ENCODE measurements at places on chromosomes 16 and 17.

GRCh38 chr17:82272495-82273326, 789 bp downstream of the CSNK1D start:
- peak; percentile 65 for DNase-seq

DNA sequence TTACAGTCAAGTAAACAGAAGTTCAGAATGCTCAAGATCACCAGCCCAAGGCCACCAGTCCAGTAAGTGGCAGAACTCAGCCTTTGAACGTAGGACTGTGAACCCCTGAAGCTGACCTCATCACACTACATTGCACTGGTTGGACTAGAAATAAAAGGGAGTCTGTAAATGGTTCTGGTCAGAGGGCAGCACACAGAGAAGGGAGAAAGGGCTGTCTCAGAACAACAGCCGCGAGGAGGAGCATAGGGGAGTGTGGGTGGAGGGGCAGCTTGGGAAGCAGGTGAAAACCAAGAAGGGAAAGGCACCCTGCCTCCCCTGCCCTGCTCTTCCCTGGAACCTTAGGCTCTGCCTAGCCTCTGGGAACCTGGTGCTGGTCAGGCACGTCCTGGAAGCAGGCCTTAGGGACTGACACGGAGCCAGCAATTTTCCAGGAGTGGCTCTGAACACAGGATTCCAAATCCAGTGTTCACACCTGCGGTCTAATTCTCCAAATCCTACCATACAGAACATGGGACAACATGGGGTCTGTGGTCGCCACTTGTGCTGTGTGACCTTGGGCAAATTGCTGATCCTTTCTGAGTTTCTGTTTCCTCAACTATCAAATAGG, 7.0 kb downstream of the PDILT start:
- no peak for DNase-seq

DNA sequence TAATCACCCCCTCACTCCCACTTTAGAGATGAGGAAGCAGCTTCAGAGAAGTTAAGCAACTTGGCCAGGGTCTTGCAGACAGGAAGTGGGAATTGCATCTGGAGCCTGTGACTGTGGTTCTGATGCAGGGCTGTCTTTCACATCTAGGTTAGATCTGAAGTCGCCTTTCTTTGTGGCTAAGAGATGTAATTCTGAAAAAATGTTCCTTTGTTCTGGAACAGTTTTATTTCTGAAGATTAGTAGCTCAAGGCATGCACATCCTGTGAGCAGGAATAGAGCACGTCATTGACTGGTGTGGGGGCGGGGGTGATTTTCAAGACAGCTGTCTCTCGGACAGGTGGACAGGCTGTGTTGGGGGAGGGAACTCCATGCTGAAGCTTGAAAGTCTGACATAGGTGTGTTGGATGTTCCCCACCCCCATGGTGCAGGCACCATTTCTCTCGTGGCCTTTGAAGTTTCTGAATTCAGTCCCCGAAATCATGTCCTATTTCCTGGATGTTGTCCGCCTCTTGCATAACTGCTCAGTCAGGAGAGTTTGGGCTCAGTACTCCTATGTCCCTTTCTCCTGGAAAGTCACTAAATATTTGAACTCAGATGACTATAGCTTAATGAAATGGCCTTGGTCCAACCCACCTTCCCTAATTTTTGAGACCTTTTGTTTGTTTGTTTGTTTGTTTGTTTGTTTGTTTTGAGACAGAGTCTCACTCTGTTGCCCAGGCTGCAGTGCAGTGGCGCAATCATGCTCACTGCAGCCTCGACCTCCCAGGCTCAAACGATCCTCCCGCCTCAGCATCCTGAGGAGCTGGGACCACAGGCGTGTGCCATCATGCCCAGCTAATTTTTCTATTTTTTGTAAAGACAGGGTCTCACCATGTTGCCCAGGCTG, 21.0 kb upstream of the HERPUD1 start:
- no peak for DNase-seq

DNA sequence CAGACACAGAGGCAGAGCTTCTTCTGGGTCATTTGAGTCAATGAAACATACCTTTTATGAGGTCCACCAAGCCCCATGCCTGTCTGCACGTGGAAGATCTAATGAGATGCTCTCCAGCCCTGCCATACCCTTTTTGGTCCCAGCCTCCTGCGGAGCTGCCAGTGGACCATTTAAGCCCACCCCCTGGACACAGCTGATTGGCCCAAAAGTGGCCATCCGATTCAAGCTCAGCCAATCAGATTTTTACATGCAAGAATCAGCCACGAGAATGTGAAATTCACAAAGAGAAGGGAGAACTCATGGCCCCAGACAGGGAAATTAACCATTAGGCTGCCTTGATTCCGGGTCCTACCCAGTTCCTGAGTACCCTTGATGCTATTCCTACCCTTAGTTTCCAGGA, 231.0 kb upstream of the EEF2KMT start:
- no peak for DNase-seq

GRCh38 chr17:10824874-10825273, 13.0 kb downstream of the PIRT start:
- DNase-seq, result no peak

GRCh38 chr16:85711982-85712587, 23.3 kb upstream of the GINS2 start:
- no peak for DNase-seq

- peak; percentile 74 for DNase-seq
These were observed 51.3 kb downstream of the ZFP90 start for GRCh38 chr16:68590201-68590994.

DNA sequence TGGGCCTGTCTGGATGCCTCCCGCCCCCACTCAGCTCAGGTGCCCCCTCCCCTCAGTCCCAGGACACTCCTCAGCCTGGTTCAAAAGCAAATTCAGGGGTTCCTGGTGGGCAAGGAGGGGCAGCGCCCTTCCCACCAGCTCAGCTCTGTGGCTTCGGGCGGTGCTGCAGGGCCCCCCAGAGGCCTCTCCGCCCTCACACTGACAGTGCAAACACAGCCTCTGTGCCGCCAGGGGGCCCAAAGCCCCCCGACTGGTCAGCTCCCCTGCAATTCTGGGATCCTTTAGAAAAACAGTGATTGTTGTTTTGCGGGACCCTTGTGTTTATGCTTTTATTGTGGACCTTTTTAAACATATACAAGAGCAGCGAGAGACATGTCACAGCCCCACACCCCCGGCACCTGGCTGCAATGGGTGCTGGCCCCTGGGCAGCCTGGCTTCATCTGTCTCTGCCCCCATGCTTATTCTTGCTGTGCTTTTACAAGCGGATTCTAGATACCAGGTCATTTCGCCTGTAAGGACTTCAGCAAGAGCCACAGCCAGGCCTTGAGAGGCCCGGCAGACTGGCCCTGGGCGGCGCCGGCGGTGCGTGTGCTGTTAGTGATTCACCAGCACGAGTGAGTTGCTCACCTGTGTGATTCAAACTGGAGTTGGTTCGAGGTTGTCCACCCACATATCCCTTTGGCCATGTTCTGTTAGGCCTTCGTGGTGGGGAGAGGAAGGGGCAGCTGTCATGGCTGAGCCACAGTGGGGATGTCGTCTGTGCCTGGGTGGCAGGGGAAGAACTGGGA, 21.2 kb downstream of the ZNF469 start:
- no peak for DNase-seq

DNA sequence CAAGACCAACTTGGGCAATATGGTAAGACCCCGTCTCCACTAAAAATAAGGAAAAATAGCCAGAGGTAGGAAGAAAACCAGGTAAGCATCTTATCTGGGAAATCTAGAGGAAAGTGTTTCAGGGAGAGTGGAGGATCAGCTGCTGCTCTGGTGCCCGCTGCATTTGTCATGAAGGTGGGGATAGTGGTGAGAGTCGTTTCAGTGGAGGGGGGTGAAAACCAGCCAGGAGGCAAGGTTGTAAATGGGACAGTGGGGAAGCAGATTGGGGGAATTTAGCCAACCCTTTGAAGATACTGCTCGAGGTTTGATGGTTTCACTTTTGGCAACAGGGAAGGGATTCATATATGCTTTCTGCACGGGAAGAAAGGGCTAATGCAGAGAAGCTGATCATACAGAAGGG, 8.8 kb downstream of the DCTPP1 start:
- DNase-seq, result no peak

- DNase-seq, result no peak
These were observed 53.0 kb downstream of the GPRC5B start for GRCh38 chr16:19831678-19832077.
